ENCODE measurements at places on chromosomes 3 and 15.

GRCh38 chr3:11304175-11304574 is 32.0 kb downstream of the ATG7 start:
- no peak for DNase-seq

GRCh38 chr15:58593870-58594269 is 155.6 kb downstream of the ADAM10 start:
- no peak for DNase-seq

GRCh38 chr3:9257092-9257491 is 7.6 kb upstream of the SRGAP3 start:
- DNase-seq: no peak

- no peak for DNase-seq
Measured at GRCh38 chr15:78365917-78366316, 25.8 kb downstream of the CRABP1 start.

- no peak for DNase-seq
Measured at GRCh38 chr3:110178965-110179364, 841.6 kb upstream of the DPPA4 start.

- DNase-seq: no peak
Measured at GRCh38 chr3:122025296-122025695, 3.2 kb upstream of the ILDR1 start.

- no peak for DNase-seq
Measured at GRCh38 chr3:192367616-192368015, 359.7 kb downstream of the FGF12 start.

GRCh38 chr3:134106580-134106979 is 76.9 kb upstream of the SLCO2A1 start:
- DNase-seq: no peak

- no peak for DNase-seq
Measured at GRCh38 chr3:150874666-150875219, 30.5 kb downstream of the MINDY4B start.

GRCh38 chr3:172844428-172844827 is 93.9 kb downstream of the ECT2 start:
- DNase-seq: no peak

Measured in activated CD8-positive, alpha-beta memory T cell treated with anti-CD3 and anti-CD28 coated beads for 1 hour (primary cell).